A549 treated with RU486 at 1 μM for 4 hours (cell line): ENCODE measurements at places on chromosomes 6 and 20. TPM values are rescaled to one million over a fixed set of nuclear protein-coding genes. Genes with fewer than 3 reads are reported as not detected.

Gene VNN1
- 0.06 to 0.13 TPM (median 0.07 TPM) in 5 replicates for total RNA-seq

Gene ABHD12
- 76.5 to 112 TPM (median 100 TPM) in 5 replicates for total RNA-seq

Gene HTR1E
- total RNA-seq = not detected in 5 replicates

Gene IRF4
- total RNA-seq = 0.05 to 0.19 TPM (median 0.07 TPM) in 5 replicates

Gene C4B
- 0.34 to 1.5 TPM (median 0.57 TPM) in 5 replicates for total RNA-seq

Gene CD109
- total RNA-seq = 14.9 to 37.7 TPM (median 34.4 TPM) in 5 replicates

Gene SLC13A3
- total RNA-seq = 0.03 to 0.13 TPM (median 0.06 TPM) in 3 of 5 replicates, not detected in the others

Gene CYP24A1
- total RNA-seq = 175 to 430 TPM (median 409 TPM) in 5 replicates

Gene WDR46
- 53.2 to 66.0 TPM (median 58.6 TPM) in 5 replicates for total RNA-seq

Gene TMEM63B
- 12.1 to 17.3 TPM (median 16.4 TPM) in 5 replicates for total RNA-seq
